Urothelium cell line (cell line): ENCODE measurements at places on chromosomes 1 and 21.
A peak's percentile ranks its signal among the peaks of the same experiment; 100 is the strongest.

DNA sequence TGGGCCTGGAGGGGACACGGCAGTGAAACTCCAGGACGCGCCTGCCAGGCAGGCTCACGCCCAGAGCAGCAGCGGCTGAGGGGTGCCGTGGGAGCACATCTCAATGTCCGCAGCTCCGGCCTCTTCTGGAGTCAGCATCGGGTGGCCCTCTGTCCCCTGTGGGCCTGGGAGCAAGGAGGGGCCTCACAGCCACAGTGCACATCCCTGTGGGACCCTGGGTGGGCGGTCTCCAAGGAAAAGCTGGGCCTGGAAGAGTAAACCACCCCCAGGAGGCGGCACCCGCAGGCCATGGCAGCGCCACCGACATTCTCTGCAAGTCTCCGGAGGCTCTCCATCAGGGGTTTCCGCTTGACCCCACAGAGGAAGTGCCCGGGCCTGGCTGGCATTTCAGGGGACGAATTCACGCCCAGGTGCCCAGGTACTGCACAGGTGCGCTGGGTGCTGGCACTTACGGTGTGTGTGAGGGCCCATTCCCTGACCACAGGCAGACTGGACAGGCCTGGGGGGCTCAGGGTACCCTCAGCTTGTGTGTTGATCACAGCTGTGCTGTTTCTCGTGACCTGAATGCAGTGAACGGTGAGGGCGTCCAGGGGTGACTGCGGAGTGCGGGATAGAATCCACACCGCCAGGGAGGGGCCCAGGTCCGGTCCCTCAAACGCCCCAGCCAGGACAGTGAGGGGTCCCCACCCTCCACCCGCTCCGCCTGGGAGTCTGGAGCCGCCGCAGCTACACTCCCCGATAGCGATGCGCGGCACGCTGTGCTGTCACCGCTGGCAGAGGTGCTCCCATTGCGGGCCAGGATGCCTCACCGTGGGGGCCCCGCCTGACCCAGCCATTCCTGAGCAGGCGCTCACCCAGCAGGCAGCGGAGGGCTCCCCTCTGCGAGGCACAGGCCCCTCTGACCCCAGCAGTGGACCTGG is 16.6 kb upstream of the RNF223 start:
- DNase-seq: no peak

DNA sequence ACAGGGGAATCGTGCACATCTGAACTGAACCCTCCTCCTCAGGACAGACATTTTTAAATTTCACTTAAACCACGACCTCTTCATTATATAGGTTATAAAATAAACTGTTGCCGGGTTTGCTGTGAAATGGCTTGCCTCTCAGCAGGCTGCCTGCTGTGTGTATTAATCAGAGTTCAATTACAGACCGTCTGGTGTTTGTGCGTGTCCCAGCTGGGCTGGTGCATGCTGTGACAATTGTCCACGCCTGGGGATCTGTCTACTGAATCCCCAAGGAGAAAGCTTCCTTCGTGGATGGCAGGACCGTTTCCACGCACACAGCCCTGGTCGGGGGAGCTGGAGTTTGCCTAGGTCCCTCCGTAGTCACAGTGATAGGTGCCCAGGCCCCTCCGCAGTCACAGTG is 13.4 kb upstream of the AGPAT3 start:
- no peak for DNase-seq

- DNase-seq: no peak
These were observed 201.7 kb downstream of the ROR1 start for GRCh38 chr1:63975481-63975880.

DNA sequence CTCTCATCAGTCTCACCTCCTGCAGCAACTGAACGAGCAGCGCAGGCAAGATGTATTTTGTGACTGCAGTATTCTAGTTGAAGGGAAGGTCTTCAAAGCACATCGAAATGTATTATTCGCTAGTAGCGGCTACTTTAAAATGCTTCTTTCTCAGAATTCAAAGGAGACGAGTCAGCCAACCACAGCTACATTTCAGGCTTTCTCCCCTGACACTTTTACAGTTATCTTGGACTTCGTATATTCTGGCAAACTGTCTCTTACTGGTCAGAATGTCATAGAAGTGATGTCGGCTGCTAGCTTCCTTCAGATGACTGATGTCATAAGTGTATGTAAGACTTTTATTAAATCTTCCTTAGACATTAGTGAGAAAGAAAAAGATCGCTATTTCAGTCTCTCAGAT is 53.7 kb downstream of the ZBTB8A start:
- DNase-seq: no peak

- peak; percentile 74 for DNase-seq
These were observed 9.0 kb downstream of the PRDX1 start for GRCh38 chr1:45512641-45513054.

DNA sequence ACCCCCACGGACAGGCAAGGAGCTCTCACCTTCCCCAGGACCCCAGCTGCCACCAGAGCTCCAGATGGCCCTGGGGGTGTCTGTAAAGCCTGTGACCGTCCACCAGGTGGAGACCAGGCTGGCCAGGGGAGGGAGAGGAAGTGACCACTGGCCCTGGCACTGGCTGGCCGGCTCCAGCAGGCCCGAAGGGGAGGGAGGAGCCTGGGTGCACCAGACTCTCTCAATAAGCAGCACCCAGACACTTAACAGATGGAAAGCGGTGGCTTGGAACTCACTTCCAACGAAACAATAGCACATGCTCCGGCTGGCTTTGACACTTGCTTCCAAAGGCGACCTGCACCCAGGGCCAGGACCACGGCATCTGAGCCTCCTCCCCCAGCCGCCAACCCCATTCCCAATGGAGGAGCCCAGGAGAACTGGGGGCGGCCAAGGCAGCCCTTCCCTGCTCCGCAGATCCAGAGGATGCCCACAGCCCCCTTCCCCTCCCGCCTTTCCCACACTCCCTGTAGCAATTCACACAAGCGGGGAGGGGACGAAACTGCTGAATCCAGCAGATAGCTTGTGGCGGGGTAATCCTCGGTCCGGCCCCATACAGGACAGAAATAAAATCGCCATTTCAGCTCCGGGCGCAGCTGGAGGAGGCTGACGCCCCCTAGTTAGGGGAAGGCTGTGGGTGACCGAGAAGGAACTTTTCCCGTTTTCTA is 742 bp upstream of the PDE9A start:
- DNase-seq: peak; percentile 30

DNA sequence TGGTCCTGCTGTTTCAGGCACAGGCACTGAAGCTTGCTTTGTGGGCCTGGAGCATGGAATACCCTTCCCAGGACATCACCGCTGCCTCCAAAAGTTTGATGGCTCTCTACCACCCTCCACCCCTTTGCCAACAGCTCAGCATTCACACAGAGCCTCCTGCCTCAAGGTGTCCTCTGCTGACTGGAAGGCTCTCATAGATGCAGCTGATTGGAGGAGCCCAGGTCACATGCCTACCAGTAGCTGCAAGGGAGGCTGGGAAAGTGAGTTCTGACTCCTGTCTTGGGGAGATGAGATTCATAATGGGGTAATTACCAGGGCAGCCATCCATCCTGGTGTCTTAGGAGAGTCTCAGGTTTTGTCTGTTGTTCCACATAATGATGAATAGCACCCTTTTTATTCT is 124.8 kb upstream of the GRIK3 start:
- DNase-seq: no peak

- DNase-seq: peak; percentile 70
These were observed 406 bp downstream of the HTR1D start for GRCh38 chr1:23216771-23217420.

DNA sequence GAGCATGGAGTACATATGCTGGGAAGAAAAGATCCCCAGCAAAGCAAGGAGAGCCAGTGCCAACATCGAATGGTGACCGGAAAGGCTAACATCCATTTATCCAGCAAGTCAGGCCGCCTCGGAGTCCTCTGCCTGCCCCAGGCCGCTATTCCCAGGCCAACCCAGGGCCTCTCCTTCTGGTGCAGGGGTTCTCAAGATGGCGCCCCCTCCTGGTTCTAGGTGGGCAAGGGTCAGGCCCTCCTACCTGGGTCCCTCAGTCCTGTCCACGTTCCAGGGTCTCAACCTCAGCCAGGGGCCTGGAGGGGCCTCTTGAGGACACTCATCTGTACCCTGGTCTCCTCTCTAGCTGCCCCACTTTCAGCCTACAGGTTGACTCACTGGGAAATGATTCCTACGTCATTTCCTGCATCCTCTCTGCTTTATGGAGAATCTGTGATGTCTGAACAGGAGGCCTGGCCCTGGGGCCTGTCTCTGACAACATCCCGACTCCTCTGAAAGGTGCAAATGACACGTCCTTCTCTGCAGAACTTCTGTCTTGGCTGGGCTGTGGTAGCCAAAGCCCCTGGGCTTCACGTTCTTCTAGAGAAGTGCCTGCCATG is 145.3 kb downstream of the PSMG1 start:
- no peak for DNase-seq

GRCh38 chr1:206565995-206566394 is 46.3 kb downstream of the EIF2D start:
- DNase-seq: no peak

DNA sequence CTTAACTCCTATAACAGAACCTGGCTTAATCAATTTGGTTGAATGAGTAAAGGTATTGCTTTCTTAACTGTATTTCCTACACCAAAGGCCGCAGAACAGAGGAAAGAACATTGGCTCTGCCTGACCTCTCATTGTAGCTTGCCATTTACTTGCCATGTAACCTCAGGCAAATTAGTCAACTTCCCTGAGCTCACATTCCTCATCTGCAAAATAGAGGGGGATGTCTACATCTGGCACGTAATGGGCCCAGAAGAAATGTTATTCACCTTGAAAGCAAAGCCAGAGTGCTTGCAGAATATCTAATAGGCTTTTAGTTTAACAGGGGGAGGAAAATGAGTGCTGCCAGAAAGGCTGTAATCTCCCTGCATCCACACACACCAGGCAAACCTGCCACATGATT is 44.3 kb downstream of the LAMC2 start:
- no peak for DNase-seq

- no peak for DNase-seq
These were observed 67.9 kb downstream of the OSBPL9 start for GRCh38 chr1:51684776-51685175.

DNA sequence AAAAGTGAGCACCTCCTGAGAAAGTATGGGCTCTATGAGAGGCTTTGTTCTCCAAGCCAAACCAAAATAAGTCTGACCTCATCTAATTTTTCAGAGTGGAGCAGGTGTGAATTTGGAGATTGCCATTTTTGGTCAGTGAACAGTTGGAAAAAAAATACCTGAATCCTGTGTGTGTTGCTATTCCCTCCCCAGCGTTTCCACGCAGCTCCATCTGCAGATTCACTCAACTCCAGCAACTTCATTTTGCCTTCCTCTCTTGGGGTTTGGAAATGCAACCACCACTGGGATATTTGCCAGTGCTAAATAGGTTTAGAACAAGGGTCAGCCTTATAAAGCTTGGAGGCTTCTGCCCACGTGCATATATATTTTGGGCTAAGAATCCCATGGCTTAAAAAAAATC is 11.2 kb downstream of the CASQ2 start:
- DNase-seq: no peak

GRCh38 chr1:23779826-23780371 is 1.7 kb downstream of the PITHD1 start:
- DNase-seq: no peak

- no peak for DNase-seq
These were observed 15.8 kb upstream of the SLC25A44 start for GRCh38 chr1:156177919-156178654.

DNA sequence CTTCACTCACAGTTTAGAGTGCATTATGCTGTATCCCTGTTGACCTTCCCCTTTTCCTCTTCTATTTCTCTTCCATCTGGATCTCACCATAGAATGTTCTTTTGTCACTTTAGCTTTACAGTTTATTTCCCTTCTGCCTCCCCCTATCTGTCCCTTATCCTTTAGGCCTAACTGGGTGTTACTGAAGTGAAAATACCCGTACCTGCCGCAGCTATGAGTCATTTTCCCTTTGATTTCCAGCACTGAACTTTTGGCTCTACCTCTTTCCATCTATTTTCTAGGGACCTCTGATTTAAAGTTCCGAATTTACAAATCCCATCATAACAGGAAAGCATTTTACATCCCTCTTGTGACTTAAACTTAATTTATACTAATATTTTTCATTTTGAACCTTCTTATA is 19.7 kb downstream of the ITSN1 start:
- DNase-seq: no peak

DNA sequence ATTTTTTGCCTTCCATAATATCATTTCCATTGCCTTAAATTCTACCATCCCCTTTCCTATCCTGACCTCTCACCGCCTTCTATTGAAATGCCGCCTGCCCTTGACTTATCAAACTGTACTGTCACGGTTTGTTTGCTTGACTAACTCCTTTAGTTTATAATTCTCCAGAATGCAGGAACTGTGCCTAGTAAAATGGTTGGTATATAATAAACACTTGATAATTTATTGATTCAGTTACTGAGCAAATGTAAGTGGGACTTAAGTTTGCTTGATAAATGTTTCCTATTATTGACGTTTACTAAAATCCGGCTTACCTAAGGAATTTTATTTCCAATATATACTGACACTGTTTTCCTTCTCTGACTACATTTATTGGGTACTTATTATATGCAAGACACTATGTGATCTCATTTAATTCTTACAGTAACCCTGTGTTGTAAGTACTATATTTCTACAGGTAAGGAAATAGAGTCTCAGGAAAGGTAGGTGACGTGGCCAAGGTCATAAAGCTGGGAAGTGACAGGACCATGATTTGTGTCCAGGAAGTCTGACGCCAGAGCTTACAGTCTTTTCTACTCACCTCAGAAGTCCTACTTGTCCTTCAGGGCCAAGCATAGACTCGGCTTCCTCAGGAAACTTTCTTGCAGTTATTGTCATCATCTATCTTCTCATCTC is 35.7 kb downstream of the DPT start:
- DNase-seq: no peak

GRCh38 chr1:217059401-217059800 is 336.2 kb upstream of the ESRRG start:
- DNase-seq: no peak

- DNase-seq: no peak
These were observed 172.4 kb upstream of the IGSF21 start for GRCh38 chr1:17935230-17935629.

- no peak for DNase-seq
These were observed 35.8 kb upstream of the TDRD10 start for GRCh38 chr1:154466206-154466605.

DNA sequence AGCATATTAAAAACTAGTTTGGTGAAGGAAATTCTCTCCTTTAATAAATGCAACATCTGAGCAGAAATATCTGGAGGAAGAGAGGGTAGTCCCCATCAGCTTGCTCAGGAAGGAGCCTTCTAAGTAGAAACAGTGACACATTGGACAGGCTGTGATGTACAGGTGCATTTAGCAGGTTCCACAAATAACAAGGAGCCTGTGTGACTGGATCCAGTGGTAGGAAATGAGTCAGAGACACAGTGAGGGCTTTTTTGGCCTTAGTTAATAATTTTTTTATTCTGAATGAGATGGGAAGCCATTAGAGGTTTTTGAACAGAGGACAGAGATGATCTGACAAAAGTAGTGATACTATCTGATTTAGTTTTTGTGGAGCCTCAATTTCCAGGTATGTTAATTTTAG is 738.9 kb upstream of the PTBP2 start:
- peak; percentile 4 for DNase-seq

DNA sequence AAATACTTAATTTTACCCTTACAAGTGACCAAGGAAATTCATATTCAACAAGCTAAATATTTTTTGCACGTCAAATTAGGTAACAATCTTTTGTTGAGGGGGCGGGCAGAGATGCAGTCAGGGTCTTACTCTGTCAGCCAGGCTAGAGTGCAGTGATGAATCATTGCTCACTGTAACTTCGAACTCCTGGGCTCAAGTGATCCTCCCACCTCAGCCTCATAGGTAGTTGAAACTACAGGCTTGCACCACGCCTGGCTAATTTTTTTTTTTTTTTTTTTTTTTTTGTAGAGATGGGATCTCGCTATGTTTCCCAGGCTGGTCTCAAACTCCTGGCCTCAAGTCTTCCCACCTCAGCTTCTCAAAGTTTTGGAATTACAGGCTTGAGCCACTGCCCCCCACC is 26.5 kb downstream of the PHTF1 start:
- no peak for DNase-seq

- no peak for DNase-seq
These were observed 69.3 kb upstream of the ANGPTL1 start for GRCh38 chr1:178940068-178940765.
